ENCODE measurements at places on chromosomes 1 and 21.

- DNase-seq = no peak
Measured at GRCh38 chr1:68904477-68904876, 407.6 kb upstream of the DEPDC1 start.

GRCh38 chr1:35570589-35571137 is 2.5 kb upstream of the TFAP2E start:
- no peak for DNase-seq

GRCh38 chr1:73782901-73783300 is 415.1 kb downstream of the LRRIQ3 start:
- no peak for DNase-seq

DNA sequence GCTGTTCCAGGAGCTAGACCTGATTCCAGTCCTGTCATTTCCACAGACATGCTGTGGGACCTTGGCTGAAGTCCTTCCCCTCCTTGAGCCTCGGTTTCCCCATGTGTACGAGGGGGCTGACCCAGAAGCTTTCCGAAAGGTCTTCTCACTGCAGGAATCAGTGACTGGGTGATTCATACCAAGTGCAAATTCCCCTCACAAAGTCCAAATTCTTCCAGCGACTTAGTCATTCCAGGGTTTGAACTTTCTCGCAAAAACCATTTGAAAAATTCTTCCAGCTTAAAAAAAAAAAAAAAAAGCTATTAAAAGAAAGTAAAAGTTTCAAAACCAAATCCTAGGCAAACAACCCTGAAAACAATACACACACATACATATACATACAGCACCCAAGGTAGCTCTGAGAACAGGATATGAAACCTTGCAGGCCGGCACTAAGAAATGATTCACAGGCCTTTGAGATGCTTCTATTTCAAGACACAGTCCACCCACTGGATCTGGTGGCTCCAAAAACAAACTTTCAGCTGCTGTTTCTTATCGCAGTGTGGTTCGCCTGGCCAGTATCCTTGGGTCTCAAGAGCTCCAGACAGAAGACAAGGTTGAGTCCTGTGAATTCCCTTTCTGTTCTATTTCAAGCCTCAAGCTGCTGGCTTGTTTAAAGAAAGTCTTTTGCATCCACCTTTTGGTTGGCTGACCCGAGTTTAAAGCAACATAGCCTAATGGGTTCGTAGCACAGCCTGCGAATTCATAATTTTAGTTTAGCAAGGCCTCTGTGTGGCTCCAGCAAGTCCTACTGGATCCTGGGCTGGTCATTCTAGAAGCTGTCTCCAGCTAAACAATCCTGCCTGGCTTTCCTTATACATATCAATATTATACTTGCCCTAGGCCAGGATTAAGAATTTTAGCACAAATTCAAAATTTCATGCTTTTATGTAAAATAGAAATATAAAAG is 18.0 kb upstream of the ID3 start:
- peak; percentile 76 for DNase-seq

DNA sequence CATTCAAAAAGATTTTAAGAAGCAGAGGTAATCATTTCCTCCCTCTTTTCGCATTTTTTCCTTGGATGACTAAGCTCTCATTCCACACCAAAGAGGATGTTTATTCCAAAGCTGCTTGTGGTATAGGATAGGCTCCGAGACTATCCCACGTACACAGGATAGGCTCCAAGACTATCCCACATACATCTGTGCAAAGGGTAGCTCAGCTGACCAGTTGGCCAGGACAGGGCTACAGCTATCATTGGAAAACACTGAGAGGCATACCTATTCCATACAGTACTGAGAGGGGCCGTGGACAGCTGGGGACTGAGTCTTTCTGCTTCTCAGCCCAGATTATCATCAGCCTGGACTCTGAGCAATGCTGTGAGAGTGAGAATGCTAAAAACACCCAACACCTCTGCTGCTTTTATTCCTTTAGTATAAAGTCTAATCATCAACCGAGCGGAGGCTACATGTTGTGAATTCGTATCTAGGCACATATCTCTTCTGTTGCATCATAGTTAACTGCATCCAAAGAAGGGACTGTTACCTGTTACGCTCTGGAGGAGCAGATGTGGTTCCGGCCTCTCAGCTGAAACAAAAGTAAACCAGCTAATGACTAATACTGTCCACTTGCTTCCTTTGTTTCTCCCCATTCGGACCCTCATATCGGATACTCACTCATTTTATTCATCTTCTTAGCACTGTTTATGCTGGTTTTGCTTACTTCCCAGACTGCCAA is 141.0 kb downstream of the TNFSF18 start:
- DNase-seq = peak; percentile 83

GRCh38 chr21:41147096-41147978 is 20.6 kb upstream of the BACE2 start:
- no peak for DNase-seq

DNA sequence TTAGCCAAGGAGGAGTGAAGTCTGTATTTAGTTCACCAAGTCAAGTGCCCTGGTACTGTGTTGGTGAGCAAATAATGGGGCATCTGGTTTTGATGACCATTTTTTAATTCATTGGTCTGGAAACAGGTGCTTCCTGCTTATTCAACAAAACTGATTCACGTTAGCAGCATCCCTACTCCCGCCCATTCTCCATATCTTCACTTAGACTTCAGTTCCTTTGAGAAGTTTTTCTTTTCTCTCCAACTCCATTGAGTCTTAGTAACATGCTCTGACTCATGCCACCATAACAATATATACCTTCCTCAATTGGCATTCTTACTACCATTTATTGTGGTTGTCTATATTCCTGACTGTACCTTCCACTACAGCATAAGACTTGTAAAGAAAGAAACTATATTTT is 468.9 kb downstream of the DPYD start:
- no peak for DNase-seq

DNA sequence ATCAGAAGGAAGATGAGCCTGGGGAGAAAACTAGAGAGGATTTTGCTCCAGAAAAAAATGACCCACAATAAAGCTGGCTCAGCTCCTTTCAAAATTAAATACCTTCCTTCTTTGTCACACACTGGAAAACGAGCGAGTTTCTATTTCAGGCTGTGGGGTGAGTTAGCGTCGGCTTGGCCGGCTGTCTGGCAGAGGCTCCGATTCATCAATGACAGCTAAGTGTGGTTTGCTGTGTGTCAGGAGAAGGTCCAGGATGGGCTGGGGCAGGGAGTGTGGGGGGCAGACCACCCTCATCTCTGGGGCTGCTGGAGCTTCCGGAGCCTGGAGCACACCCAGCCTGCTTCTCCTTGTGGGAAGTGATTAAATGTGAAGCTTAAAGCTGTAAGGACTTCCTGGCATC is 120.2 kb downstream of the ETS2 start:
- DNase-seq = peak; percentile 96

DNA sequence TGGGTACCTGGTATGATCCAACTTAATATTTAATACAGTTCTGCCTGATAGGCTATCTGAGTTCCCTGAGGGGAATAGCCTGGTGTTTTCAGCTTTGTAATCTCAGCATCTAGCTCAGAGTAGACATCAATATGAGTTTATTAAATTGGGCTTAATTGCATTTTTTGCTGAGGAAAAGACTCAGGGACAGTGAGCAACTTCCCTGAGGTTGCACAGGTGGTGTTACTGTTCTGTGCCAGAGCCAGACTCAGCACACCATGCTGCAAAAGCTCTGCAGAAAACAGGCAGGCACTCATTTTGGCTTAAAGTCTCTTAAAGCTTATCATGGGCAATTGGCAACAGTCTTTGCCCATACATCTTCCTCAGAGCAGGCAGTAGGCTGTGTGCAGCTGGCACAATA is 90.5 kb upstream of the JUN start:
- no peak for DNase-seq

DNA sequence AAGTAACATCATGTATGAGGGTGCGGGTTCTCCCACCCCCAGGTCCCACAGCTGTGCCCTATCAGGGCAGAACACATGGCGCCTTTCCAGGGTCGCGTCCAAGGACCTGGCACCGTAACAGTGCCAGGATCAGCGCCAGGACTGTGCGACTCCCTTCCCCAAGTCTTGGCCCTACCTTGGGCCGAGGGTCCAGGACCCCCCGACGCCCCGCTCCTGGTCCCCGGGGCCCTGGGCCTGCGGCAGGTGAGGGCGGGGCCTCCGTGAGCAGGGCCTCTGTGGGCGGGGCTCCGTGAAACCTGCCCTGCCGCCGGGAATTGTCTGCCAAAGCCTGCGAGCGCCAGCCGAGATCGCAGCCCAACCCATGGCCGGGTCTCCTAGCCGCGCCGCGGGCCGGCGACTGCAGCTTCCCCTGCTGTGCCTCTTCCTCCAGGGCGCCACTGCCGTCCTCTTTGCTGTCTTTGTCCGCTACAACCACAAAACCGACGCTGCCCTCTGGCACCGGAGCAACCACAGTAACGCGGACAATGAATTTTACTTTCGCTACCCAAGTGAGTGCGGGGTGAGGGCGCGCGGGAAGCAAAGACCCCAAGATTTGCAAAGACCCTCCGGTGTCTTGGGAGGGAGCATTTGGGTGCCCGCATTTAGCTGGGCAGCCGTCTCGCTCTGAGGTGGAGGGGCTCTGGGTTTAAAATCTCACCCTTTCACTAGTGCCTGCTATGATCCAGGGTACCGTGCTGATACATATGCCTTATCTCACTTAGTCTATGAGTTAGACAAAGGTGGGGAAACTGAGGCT is at the start of gene RHBG:
Gene RHBG (plus strand): TSS at position 323 of the 796 bp plus-strand sequence. CDS start 39 bp downstream, at position 362.
- DNase-seq = peak; percentile 36

- no peak for DNase-seq
Measured at GRCh38 chr1:61253059-61253735, 170.8 kb downstream of the NFIA start.

- no peak for DNase-seq
Measured at GRCh38 chr1:161954050-161954449, 69.6 kb downstream of the OLFML2B start.

DNA sequence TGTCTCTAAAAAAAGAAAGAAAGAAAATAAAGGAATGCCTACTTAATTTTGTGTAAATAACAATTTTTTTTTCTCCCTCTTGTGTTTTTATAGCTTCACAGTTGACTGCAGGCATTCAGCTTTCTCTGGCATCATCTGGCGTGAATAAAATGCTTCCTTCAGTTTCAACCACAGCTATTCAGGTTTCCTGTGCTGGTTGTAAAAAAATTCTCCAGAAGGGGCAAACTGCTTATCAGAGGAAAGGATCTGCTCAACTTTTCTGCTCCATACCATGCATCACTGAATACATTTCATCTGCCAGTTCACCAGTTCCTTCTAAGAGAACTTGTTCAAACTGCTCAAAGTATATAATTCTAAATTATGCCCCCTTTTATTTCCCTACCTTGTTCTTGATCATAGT is 18.0 kb downstream of the ZMYM1 start:
- no peak for DNase-seq

DNA sequence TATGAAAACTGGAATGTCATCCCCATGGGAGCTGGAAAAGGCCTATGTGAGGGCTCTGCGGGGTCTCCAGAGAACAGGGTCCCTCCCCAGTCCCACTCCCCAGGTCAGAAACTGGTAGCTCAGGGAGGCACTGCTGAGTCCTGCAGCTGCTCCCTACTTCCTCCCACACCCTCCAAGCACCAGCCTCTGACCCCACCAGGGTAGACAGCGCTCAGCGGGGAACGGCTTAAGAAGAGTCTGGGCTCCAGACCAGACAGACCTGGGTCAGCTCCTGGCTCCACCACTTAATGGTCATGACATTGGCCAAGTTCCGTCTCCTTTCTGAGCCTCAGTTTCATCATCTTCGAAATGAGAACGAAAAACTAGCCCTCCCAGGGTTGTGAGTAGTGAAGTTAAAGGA is 7.2 kb downstream of the LRP8 start:
- no peak for DNase-seq

DNA sequence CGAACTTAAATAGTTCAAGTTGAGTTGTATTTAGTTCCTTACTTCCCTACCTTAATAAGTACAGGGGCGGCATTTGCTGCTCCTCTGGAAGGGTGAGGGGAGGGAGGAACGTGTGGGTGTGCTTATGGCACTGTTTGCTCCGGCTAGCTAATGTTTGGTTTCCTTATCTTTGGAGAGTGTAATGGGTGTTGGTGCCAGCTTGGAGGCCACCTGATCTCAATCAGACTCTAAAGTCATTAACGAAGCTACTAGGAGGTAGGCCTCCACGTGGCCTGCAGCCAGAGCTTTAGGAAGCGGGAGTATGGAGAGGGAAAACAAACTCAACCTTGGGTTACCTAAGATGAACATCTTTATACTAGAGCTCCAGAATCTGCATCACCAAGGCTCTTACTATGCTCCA is 43.0 kb upstream of the RAP1A start:
- no peak for DNase-seq

DNA sequence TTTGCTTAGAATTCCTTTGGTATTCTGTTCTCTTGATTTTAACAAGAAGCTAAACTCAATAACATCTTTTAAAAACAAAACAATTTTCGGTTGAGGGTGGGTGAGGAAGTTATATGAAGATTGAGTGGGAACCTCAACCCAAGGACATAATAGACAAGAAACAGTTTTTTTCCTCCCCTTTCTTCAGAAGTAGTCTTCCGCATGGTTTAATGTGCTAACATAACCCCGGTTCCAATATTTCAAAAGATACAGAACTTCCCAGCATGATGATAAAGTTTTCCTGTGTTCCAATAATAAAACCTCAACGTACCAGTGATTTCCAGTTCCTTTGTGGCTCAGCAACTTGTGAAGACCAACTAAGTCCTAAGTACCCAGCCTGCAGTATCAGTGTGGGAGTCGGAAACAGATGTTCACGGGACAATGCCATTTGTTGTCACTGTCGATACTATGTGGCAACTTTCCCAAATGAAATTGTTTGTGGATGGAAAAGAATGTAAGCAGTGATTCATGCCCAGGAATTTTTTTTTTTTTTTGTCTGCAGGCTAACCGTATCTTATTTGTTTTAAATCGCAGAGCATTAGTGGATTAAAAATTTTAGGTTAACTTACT is 48.5 kb downstream of the NR5A2 start:
- peak; percentile 26 for DNase-seq

DNA sequence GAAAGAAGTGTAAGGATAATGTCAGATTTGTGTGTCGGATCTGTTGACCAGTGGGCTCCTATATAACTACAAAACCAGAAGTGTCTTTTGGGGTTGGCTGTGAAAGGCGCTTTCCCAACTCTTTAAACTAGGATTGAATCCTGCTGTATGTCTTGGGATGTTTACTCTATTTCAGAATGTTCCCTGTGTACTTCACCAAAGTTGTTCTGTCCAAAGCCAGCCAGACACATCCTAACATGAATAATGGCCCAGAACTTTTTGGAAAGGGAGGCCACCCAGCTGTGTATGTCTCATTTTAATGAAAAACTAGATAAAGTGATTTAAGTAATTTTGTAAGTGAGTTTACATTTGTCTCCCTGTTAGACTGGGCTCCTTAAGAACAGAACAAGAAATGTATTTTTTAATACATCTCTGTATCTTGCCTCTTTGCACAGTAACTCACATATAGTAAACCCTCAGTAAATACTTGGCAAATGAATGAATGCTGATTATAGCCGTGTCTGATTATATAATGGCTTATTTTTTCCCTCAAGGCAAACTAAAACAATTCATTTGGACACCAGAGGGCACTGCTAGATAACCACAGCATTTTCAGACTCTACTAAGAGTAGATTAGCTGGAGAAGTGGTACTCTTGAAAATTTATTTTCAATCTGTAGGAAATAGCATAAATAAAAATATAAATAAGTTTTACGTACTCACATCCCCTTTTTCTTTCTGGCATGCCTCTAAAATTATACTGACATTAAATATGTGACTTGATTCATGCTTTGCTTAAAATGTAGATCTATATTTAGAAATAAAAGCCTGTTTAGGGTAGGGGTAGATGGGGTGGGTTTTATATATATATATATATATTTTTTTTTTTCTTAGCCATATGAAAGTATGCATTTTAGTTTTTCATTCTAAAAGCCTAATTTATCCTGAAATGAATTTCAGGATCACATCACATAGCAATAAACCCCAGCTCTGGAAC is 23.8 kb downstream of the TSEN15 start:
- DNase-seq = no peak

Data from MG63 (cell line).